ENCODE measurements at places on chromosomes 1 and 21.

- no peak for DNase-seq
Observed at GRCh38 chr1:64215576-64215975, 12.2 kb downstream of the UBE2U start.

- peak; percentile 45 for DNase-seq
Observed at GRCh38 chr1:103110701-103111100, 2.4 kb upstream of the COL11A1 start.

- no peak for DNase-seq
Observed at GRCh38 chr21:33640697-33641351, 717 bp downstream of the CRYZL1 start.

- no peak for DNase-seq
Observed at GRCh38 chr1:182227864-182228547, 163.6 kb downstream of the GLUL start.

DNA sequence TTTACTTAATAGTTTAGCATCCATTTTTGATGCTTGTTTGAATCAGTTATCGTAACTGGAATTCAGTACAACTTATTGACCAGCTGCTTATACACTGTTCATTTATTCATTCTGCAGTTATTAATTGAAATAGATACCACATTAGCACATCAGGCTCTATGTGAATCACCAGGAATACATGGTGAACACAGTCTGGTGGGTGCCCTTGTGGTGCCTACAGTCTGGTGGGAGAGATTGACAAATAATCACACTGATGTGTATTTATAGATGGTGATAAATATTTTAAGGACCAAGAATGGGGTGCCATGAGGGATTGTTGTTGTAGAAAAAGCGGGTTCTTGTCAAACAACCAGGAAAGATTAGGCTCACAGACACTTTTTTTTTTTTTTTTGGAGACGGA is 87.6 kb downstream of the ZFYVE9 start:
- no peak for DNase-seq

DNA sequence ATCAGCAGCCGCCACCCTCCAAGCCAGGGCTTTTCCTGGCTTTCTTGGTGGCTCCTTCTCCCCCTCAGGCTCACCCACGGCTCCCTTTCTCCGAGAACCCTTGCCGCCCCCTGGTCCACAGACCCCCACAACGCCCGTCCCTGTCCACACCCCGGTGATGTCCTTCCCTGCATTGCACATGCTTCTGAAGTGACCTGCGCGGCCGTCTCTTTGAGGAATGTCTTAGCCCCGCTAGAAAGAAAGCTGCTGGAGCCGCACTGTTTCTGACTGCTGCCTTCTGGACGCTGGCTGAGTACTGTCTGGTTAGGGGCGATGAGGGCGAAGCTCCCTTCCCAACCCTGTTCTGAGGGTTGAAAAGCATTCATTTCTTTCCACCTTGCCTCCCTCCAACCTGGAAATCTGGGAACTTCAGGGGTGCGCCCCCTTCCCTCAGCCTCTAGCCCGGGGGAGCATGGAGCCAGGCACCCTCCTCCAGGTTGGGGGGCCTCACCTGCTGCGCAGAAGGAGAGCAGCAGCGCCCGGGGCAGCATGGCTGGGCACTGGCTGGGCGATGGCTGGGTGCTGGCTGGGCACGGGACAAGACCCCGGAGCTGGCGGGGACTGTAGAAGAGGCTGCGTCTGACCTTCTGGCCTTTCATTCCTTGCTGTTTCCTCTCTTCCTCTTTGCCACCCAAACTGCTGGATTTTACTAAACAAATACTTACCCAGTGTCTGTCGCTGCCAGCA is at the start of gene CLEC20A:
TSS of gene CLEC20A (minus strand) at position 555 of the 726 bp plus-strand sequence. CDS start at position 530, 25 bp downstream.
- DNase-seq = no peak
